ENCODE measurements at places on chromosomes 11 and 22. TPM values are rescaled to one million over a fixed set of nuclear protein-coding genes. Genes with fewer than 3 reads are reported as not detected.

The CRKL gene
- 50.4 TPM for polyA plus RNA-seq

The ZDHHC5 gene
- polyA plus RNA-seq: 31.9 TPM

The LUZP2 gene
- polyA plus RNA-seq: 0.71 TPM

The DEPDC7 gene
- polyA plus RNA-seq: 17.2 TPM

The C11orf91 gene
- not detected for polyA plus RNA-seq

The LDLRAD3 gene
- polyA plus RNA-seq: 26.6 TPM

The KDELR3 gene
- 19.3 TPM for polyA plus RNA-seq

The CDHR5 gene
- 4.1 TPM for polyA plus RNA-seq

The PATE2 gene
- not detected for polyA plus RNA-seq

The KCNJ4 gene
- polyA plus RNA-seq: 1.6 TPM

The SYT9 gene
- polyA plus RNA-seq: 0.27 TPM

The MGAT3 gene
- polyA plus RNA-seq: 4.1 TPM

The GRIK4 gene
- polyA plus RNA-seq: 0.30 TPM

The ACRV1 gene
- polyA plus RNA-seq: 0.18 TPM

The OR52I1 gene
- not detected for polyA plus RNA-seq

The BID gene
- polyA plus RNA-seq: 21.2 TPM

The PDXP gene
- 12.6 TPM for polyA plus RNA-seq

The KRTAP5-8 gene
- polyA plus RNA-seq: not detected

The C11orf52 gene
- polyA plus RNA-seq: 4.0 TPM

The INSC gene
- 0.77 TPM for polyA plus RNA-seq

The DCDC1 gene
- polyA plus RNA-seq: 0.08 TPM

The TMEM86A gene
- polyA plus RNA-seq: 4.0 TPM

The TENM4 gene
- 9.0 TPM for polyA plus RNA-seq

The OR5B21 gene
- not detected for polyA plus RNA-seq

The ASPHD2 gene
- polyA plus RNA-seq: 0.57 TPM

The MS4A3 gene
- polyA plus RNA-seq: 1.1 TPM

The MLC1 gene
- polyA plus RNA-seq: 1.3 TPM

The USP2 gene
- polyA plus RNA-seq: 60.0 TPM

The PHRF1 gene
- polyA plus RNA-seq: 21.3 TPM

The FAM111B gene
- polyA plus RNA-seq: 5.3 TPM

The SUN2 gene
- polyA plus RNA-seq: 59.3 TPM

The RAPSN gene
- polyA plus RNA-seq: 126 TPM

The OR56A3 gene
- not detected for polyA plus RNA-seq

The APOL5 gene
- polyA plus RNA-seq: 2.0 TPM

The SLC5A12 gene
- polyA plus RNA-seq: 0.03 TPM

The MOV10L1 gene
- 0.58 TPM for polyA plus RNA-seq

The ARHGEF17 gene
- 60.3 TPM for polyA plus RNA-seq

The PRR5 gene
- polyA plus RNA-seq: 39.0 TPM

The NCR3LG1 gene
- 0.28 TPM for polyA plus RNA-seq

The FZD4 gene
- 32.1 TPM for polyA plus RNA-seq

The NRXN2 gene
- polyA plus RNA-seq: 32.6 TPM

The OTOG gene
- polyA plus RNA-seq: 0.08 TPM

The DCUN1D5 gene
- polyA plus RNA-seq: 33.5 TPM

The MOGAT2 gene
- not detected for polyA plus RNA-seq

The TSKU gene
- 19.4 TPM for polyA plus RNA-seq

The LYVE1 gene
- 55.4 TPM for polyA plus RNA-seq

The PHLDB1 gene
- 132 TPM for polyA plus RNA-seq

The PSMA1 gene
- polyA plus RNA-seq: 101 TPM

The CREB3L1 gene
- polyA plus RNA-seq: 38.3 TPM

The CRYBB3 gene
- 0.23 TPM for polyA plus RNA-seq

The BARX2 gene
- polyA plus RNA-seq: 0.31 TPM

The FREY1 gene
- polyA plus RNA-seq: 0.26 TPM

The BDNF gene
- 1.0 TPM for polyA plus RNA-seq

The SLC5A1 gene
- 2.2 TPM for polyA plus RNA-seq

The TP53AIP1 gene
- polyA plus RNA-seq: 0.21 TPM

The HBD gene
- polyA plus RNA-seq: not detected

The HEPHL1 gene
- not detected for polyA plus RNA-seq

The GTF2H1 gene
- polyA plus RNA-seq: 33.2 TPM
